ENCODE measurements at places on chromosomes 13 and 19. TPM values are rescaled to one million over a fixed set of nuclear protein-coding genes. Genes with fewer than 3 reads are reported as not detected.

The ZNF540 gene
- total RNA-seq, result not detected

The FLT3LG gene
- not detected for total RNA-seq

The CCDC194 gene
- total RNA-seq, result not detected

The KIR2DL4 gene
- not detected for total RNA-seq

The PNMA8A gene
- 7.6 TPM for total RNA-seq

The CRX gene
- total RNA-seq, result not detected

The EPSTI1 gene
- 21.3 TPM for total RNA-seq

The LILRA6 gene
- not detected for total RNA-seq

The GIPC3 gene
- 9.2 TPM for total RNA-seq

The ZNF135 gene
- total RNA-seq, result not detected

The YJU2 gene
- 20.2 TPM for total RNA-seq

- H3K36me3 ChIP-seq, result no peaks in the 10 kb centered on the region
- H3K27ac ChIP-seq, result peak overlapping the region; percentile 62
- H3K27me3 ChIP-seq, result no peaks in the 10 kb centered on the region
- H3K4me1 ChIP-seq, result peaks cover 22% of the 10 kb centered on the region
Measured at GRCh38 chr13:40388617-40389016, 277.8 kb downstream of the FOXO1 start.

DNA sequence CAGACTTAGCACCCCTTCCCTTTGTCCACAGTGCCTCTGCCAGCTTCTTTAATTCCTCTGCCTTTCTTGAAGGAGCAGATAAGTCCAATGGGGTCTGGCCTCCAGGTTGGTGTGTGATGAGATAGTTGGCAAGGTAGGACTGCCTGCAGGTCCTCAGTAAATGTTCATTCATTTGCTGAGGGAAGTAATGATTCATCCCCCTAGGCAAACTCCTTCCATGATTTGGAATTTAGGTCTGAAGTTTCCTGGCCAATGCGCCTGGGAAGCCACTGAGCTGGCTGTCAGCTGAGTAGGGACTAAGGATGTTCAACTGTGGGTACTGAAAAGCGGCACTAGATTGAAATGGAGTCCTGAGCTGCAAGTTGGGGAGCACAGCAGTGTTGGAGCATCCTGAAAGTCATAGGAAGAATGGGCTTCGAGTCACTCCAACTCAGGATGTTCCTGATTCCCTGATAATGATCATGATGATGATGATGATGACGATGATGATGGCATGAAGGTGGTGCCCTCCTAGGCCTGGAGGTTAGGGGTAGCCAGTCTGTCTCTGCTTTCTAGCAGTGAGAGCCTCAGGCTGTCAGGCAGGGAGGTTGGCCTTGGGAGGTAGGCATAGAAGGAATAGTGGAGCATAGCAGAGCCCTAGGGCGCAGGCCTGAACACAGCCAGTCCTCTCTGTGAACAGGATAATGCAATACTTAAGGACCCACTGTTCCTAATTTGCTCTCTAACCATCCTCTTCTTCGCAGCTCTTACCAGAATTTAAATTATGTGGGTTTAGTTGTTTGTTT lies 44.7 kb downstream of the COL4A2 start:
- H3K4me1 ChIP-seq, result peaks cover 29% of the 10 kb centered on the region
- H3K4me3 ChIP-seq, result no peak overlapping the region
- H3K27ac ChIP-seq, result no peak overlapping the region
- peaks cover 31% of the 10 kb centered on the region for H3K36me3 ChIP-seq

- H3K27ac ChIP-seq, result no peak overlapping the region
- H3K4me1 ChIP-seq, result no peaks in the 10 kb centered on the region
- DNase-seq, result no peak
- H3K27me3 ChIP-seq, result no peaks in the 10 kb centered on the region
- H3K4me3 ChIP-seq, result no peak overlapping the region
Measured at GRCh38 chr19:51800473-51801244, 5.7 kb downstream of the FPR3 start.

DNA sequence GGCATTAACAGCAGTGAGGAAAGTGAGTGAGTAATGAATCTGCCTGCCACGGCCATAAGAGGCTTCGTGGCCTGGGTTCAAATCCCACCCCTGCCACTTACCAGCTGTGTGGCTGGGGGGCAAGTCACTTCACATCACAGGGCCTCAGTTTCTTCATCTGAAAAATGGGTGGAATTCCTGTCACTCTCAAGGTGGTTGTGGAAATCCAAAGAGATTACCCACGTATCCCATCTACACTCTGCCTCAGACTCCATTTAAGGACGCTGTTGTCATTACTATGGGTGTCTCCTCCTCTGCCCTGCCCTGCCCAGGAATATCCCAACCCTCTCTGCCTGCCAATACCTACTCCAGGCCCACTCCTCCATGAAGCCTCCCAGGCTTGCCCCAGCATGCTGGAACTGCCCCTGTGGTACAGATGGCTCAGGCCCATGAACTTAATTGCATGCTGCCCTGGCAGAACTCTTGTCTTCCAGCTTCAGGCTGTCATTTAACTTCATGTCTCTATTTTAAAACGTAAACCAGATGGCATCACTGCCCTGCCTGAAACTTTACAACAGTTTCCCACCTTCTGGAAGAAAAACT lies 3.1 kb downstream of the GIPC1 start:
- H3K4me1 ChIP-seq, result peaks cover 18% of the 10 kb centered on the region
- DNase-seq, result no peak
- H3K36me3 ChIP-seq, result peaks cover 58% of the 10 kb centered on the region
- no peak overlapping the region for H3K27ac ChIP-seq
- no peaks in the 10 kb centered on the region for H3K27me3 ChIP-seq
- H3K4me3 ChIP-seq, result no peak overlapping the region

- H3K4me1 ChIP-seq, result no peaks in the 10 kb centered on the region
- no peak overlapping the region for H3K27ac ChIP-seq
- H3K4me3 ChIP-seq, result no peak overlapping the region
- no peaks in the 10 kb centered on the region for H3K36me3 ChIP-seq
- DNase-seq, result peak; percentile 58
Measured at GRCh38 chr19:43625918-43626579, 6.6 kb upstream of the ZNF428 start.

GRCh38 chr13:64410276-64411053 lies 2819.7 kb downstream of the PCDH9 start:
- H3K27me3 ChIP-seq, result no peaks in the 10 kb centered on the region
- no peak overlapping the region for H3K27ac ChIP-seq
- H3K4me1 ChIP-seq, result no peaks in the 10 kb centered on the region
- no peak for DNase-seq
- no peaks in the 10 kb centered on the region for H3K36me3 ChIP-seq

DNA sequence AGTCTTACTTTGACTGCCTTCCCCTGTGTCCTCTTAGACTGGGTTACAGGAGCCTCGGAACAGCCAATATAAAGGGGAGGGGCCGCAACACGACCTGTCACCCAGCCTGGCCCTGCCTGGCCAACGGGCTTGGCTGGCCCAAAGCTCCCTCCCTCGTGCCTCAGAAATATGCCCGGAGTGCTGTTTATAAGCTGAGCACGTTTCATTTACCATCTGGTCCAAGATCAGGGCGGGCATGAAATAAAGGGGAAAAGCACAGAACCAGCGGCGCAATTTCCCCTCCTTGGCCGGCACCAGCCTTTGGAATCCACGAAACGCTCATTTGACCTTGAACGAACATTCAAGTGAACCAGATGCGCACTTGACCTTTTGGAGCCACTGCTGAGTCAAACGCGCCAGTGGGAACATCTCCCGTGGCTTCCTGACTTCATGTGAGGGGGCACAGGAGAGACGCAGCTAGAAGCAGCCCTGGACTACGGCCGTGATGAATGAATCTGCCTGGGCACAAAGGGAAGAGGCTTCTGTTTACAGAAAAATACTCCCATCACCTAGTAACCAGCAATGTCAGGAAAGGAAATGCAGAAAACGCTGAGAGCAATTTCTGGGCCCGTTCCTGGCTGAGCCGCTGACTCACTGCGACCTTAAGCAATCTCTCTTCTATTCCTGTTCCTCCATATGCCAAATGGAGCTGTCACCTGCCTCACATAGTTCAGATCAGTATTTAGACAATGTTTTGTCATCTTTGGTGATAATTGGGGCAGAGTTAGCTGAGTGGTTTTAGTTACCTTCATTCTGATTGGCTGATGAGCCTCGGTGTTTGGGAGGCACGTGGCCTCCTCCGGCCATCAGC lies 53.3 kb downstream of the RFX2 start:
- H3K4me1 ChIP-seq, result peaks cover 12% of the 10 kb centered on the region
- no peak overlapping the region for H3K27ac ChIP-seq
- H3K27me3 ChIP-seq, result no peaks in the 10 kb centered on the region
- DNase-seq, result no peak
- H3K36me3 ChIP-seq, result no peaks in the 10 kb centered on the region

DNA sequence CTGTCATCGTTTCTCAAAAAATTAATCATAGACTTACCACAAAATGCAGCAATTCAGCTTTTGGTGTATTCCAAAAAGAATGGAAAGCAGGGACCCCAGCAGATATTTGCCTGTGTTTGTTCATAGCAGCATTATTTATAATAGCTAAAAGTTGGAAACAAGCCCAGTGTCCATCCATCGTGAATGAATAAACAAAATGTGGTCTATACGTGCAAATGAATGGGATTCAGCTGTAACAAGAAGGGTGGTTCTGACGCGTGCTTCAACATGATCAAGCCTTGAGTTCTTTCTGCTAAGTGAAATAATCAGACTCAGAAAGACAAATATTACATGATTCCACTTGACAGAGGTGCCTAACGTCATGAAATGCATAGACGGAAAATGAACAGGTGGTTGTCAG lies 36.4 kb downstream of the PSG11 start:
- H3K4me3 ChIP-seq, result no peak overlapping the region
- no peak for DNase-seq
- no peak overlapping the region for H3K27ac ChIP-seq
- peaks cover 12% of the 10 kb centered on the region for H3K4me1 ChIP-seq
- H3K27me3 ChIP-seq, result no peaks in the 10 kb centered on the region

- H3K27me3 ChIP-seq, result peaks cover 5% of the 10 kb centered on the region
- DNase-seq, result no peak
- H3K4me3 ChIP-seq, result no peak overlapping the region
- no peak overlapping the region for H3K27ac ChIP-seq
- H3K36me3 ChIP-seq, result no peaks in the 10 kb centered on the region
- H3K4me1 ChIP-seq, result no peaks in the 10 kb centered on the region
Measured at GRCh38 chr13:91323349-91323748, 24.1 kb upstream of the MIR17HG start.

DNA sequence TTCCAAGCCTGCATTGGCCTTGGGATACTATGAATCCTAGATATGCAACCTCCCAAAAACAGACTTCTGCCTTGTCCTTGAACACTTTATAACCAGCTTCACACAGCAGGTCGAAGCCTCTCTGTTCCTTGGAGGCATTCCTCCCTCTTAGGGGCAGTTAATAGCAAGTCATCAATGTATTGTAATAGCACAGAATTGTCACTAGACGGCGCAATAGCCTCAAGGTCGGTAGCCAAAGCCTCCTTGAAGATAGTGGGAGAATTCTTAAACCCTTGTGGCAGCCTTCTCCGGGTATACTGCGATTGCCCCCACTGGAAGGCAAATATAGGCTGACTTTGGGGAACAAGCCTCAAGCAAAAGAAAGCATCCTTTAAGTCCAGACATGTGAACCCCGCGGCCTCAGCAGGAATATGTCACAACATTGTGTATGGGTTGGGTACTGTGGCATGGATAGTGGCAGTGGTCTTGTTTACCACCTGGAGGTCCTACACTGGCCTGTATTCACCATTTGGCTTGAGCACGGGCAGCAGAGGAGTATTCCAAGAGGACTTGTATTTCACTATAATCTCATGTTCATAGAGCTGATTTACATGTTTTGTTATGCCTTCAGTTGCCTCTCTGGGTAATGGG lies 61.1 kb downstream of the ZNF431 start:
- no peaks in the 10 kb centered on the region for H3K27me3 ChIP-seq
- no peaks in the 10 kb centered on the region for H3K4me1 ChIP-seq
- H3K36me3 ChIP-seq, result no peaks in the 10 kb centered on the region
- H3K27ac ChIP-seq, result no peak overlapping the region
- H3K4me3 ChIP-seq, result no peak overlapping the region
- DNase-seq, result no peak

- no peak for DNase-seq
- H3K4me3 ChIP-seq, result peak overlapping the region; percentile 87
- no peaks in the 10 kb centered on the region for H3K27me3 ChIP-seq
- no peak overlapping the region for H3K27ac ChIP-seq
- H3K36me3 ChIP-seq, result peaks cover 42% of the 10 kb centered on the region
Measured at GRCh38 chr19:10105509-10106099, 558 bp upstream of the PPAN start.

DNA sequence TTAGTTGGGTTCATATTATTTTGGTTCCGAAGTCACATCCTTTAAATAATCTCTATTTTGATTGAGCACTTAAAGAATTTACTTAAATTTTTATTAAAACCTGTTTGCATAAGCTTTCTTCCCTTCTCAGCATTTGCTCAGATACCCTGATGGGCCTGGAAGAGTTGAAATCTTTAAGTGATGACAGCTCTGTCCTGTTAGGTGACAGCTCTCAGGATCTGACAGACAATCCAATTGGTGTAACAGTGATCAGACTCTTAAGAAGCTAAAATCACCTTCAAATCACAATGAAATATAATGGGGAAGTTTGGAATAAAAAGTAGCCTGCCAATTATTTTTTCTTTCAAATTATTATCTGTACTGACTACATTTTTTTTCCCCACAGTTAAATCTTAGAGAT lies 284.4 kb downstream of the LMO7 start:
- no peaks in the 10 kb centered on the region for H3K4me1 ChIP-seq
- no peak overlapping the region for H3K27ac ChIP-seq
- DNase-seq, result no peak
- no peak overlapping the region for H3K4me3 ChIP-seq
- no peaks in the 10 kb centered on the region for H3K27me3 ChIP-seq

GRCh38 chr19:55101261-55101660 lies 16.2 kb downstream of the PPP1R12C start:
- H3K4me1 ChIP-seq, result no peaks in the 10 kb centered on the region
- no peak overlapping the region for H3K27ac ChIP-seq
- no peaks in the 10 kb centered on the region for H3K27me3 ChIP-seq
